ENCODE measurements at places on chromosomes 16 and 17.

DNA sequence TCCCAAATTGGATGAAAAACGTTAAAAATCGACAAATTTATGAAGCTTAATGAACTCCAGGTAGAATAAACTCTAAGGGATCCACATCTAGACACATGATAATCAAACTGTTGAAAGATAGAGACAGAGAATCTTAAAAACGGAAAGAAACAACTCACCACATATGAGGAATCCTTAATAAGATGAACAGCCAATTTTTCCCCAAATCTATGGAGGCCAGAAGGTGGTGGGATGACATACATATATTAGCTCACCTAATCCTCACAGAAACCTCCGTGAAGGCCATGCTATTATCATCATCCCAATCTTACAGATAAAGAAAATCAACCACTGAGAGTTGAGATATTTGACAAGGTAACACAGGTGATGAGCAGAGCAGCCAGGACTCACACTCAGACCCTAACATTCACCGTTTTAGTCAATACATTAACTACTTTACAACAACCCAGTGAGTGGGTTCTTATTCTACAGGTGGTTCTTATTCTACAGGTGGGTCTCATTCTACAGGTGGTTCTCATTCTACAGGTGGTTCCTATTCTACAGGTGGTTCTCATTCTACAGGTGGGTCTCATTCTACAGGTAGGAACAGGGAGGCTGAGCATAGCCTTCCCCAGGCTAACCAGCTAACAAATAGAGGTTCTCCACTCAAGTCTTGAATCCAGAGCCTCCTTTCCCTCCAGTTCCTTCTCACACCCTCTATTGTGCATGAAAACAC is 4.8 kb downstream of the CACNG1 start:
- no peak for DNase-seq

DNA sequence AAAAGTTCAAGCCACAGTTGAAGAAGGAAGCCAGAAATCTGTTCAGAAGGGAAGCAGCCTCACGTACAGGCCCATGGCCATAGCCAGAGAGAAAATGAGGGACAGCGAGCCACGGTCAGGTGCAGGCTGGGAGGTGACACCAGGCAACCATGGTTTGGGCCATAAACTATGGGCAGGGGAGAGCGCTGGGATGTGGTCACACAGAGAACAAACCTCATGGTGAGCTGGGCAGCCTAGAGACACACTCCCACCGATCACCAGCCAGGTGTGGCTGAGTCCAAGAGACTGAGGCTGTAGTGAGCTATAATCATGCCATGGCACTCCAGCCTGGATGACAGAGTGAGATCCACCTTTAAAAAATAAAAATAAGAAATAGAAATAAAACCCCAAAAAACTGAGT is 76.5 kb downstream of the NETO2 start:
- no peak for DNase-seq

DNA sequence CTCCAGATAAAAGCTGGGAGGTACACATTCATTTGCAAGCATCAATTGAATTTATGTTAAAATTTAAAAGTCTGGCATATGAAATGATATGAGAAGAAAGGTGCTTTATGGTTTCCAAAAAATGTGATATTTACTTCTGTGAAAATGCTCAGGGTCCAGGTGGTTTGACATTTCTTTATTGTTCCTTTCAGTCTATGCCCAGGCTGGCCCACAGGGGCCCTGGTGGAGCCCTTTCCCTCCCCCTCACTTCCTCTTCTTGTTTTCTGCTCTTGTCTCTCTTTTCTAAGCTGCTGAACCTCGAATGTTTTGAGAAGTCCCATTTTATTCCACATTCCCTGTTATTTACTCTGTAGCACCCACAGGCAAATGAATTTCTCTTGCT is 127.8 kb downstream of the HS3ST3B1 start:
- no peak for DNase-seq

DNA sequence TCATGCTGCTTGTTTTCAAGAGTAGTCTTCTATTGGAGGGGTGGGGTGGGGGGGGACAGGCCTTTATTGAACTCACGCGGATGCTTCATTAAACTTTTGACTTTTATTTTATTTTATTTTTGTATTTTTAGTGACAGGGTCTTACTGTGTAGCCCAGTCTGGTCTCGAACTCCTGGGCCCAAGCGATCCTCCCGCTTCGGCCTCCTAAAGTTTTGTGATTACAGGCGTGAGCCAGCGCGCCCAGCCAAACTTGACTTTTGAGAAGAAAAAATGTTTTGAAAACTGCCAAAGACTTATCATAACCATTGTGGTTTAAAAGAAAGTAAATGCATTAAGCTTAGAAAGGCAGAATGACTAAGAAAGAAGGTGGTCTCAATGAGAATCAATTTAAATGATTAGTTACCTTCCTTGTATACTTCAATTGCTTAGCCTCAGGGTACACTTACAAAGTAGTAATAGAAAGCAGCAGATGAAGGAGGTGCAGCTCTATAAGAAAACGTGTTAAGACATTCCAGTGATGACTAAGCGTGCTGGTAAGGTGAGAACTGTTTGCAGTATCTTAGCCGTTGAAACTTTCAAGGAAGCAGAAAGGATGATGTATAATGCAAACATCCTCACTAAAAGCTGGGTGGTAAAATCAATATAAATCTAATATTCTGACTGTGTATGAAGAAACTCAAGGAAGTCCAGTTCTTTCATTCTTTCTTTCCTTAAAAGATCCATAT is 1.2 kb downstream of the AP2B1 start:
- DNase-seq: no peak

- no peak for DNase-seq
Measured at GRCh38 chr16:57354311-57354710, 4.3 kb upstream of the CCL22 start.

DNA sequence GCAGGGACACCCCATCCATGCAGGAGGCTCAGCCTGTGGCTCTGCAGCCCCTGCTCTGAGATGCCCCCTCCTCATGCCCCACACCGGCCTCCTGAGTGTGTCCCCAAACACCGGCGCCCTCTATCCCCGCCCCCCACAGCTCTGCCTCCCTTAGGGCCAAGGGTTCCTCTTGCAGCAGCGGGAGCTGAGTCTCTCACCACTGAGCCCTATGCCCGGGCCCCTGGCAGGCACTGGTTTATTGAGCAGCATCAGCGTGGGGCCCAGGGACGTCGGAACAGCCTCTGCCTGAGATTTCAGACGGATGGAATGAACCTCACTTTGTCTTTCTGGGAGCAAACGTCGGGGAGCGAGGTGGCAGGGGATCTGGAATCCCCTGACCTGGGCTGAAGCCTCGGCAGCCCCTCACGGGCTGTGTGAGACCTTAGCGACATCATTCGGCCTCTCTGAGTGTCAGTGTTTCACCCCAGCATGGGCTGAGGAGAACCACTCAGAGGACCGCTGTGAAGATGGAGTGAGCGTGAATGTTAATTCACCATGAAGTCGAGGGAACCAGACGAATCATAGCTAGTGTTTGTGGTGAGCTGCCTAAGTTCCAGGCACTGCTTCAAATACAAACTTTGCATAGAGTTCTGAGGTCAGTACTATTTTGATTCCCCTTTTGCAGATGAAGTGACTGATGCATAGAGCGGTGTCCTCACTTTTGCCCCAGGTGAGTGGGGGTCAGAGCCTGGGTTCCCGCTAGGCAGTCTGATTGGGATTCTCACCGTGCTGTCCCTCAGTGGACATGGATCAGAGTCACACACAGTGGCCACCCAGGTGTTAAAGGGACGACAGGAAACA is 5.3 kb upstream of the C16orf74 start:
- no peak for DNase-seq

- no peak for DNase-seq
Measured at GRCh38 chr16:47058295-47059086, 85.0 kb upstream of the DNAJA2 start.

- no peak for DNase-seq
Measured at GRCh38 chr16:77403732-77404131, 31.1 kb downstream of the ADAMTS18 start.

DNA sequence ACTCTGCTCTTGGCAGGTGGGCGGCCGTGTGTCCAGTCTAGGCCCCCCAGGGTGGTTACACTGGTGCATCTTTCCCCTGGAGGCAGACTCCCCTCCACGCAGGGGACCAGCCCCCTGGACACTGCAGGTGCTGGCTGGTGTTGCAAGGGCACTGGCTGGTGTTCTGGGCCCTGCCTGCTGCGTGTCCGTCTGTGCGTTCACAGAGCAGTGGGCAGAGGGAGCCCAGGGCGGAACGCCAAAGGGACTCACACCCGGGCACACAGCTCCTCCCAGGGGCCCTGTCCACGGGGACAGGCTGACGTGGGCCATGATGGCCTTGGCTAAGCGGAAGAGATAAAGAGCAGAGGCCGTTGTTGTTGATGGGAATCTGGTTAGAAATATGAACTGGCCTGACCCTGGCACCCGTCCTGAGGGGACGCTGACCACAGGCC is 27.3 kb downstream of the ACSF3 start:
- no peak for DNase-seq

- no peak for DNase-seq
Measured at GRCh38 chr16:48592839-48593429, 17.0 kb downstream of the N4BP1 start.

- DNase-seq: peak; percentile 74
Measured at GRCh38 chr16:68040506-68041288, 17.6 kb downstream of the DUS2 start.

DNA sequence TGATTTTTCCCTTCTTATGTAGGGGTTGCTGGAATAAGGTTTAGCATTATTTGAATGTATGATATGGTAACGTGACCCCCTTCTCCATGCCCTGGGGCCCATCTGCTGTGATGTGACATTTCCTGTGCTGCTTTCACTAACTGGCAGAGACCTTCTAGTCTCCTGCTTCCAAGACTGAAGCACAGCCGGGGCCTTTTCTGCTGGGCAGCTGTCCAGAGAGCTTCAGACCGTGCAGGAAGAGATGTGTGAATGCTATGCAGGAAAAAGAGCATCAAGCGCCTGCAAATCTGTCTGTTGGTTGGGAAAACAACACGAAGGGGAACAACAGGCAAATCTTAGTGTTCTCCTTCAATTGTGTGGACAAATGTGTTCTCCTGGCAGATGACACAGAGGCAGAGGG is 128.5 kb downstream of the SPACA3 start:
- no peak for DNase-seq

GRCh38 chr16:31458073-31458843 is 1.0 kb upstream of the ARMC5 start:
- no peak for DNase-seq

DNA sequence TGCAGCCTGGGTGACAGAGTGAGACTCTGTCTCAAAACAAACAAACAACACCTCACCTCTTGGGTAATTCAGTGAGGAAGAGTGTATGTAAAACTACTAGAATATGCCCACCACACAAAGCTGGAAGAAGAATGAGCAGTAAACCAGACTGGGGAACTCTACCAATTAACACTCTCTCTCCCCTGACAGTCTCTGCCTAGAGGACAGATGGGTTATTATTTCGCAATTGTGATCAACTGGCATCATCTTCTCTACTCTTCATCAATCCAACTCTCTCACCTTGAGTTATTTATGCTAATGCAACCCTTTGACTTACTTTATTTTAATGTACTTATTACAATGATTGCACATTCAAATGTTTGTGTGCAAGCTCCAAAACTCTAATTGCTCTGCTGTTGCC is 205.6 kb downstream of the XYLT1 start:
- no peak for DNase-seq

All from stimulated activated CD8-positive, alpha-beta memory T cell treated with anti-CD3 and anti-CD28 coated beads, Interleukin-7, amount 100 ng/mL, for 24 hours (primary cell).